ENCODE measurements at places on chromosomes 12 and 14.

- no peak for DNase-seq
Measured at GRCh38 chr12:52280796-52281560, 6.5 kb downstream of the KRT86 start.

DNA sequence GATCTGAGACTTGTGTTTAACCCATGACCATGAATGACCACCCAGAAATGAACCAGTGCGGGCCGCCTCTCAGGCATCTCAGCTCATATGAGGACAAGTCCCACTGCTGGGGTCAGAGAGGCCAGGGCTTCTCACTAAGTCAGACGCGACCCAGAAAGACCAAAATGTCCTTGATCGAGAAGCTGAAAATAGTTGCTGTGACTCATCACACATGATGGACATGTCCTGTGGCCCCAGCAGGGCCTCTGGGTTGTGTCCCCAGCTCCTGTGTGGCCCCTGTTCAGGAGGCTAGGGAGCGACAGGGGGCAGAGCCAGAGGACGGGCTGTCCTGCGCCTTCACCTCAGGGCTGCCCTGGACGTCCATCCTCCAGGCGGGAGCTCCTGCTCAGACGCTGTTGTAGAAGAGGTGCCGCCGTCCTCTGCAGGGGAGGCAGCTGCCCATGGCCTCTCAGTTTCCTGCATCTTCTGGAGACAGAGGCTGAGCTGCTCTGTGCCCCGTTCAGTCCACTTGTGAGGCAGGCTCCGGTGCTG, 29.0 kb upstream of the FAM181A start:
- no peak for DNase-seq

DNA sequence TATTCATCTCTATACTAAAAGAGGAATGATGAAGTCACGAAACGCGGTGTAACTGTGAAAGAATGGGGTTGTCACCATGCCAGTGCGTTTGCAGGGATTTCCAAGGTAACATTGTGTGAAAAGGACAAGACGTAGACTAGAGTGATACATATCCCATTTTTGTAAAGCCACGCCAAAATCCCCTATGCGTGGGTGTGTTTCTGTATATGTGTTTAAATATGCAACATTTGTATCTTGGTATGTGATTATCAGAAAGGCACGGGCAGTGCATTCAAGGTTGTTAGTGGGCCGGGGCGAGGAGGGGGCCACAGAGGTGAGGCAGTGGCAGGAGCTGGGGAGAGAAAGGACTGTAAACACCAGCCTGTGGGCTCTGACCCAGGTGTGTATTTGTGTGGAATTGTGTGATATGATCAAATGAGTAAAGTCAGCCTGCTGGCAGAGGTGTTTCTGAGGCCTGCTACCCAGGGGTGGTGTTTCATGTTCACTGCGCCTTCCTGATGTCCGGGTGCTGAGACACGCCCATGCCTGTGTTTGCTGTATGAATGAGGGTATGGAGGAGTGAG, 137.8 kb downstream of the ADGRD1 start:
- DNase-seq = no peak

DNA sequence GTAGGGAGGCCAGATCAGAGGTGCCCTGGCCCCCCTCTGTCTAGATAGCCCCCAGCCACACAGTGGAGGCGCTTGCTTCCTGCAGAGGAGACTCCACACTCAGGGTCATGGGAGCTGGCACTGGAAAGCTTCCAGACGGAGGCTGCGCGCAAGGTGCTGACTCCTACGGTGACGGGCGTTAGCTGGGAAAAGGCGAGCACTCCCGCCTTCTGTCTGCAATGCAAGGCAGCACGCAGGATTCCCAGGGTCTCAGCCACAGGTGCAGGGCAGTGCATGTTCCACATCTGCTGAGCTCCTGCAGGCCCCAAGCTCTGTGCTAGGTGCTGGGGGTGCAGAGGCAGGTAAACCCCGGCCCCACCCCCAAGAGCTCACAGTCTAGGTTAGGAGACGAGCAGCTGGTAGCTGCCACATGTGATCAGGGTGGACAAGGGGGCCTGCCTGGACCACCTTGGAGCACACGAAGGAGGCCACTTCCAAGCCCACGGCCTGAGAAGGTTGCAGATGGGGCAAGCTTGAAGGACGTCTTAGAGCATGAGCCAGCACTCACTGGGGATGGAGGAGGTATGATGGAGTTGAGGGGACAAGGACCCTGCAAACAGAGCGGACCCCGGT, 310.9 kb upstream of the DIO3 start:
- no peak for DNase-seq

DNA sequence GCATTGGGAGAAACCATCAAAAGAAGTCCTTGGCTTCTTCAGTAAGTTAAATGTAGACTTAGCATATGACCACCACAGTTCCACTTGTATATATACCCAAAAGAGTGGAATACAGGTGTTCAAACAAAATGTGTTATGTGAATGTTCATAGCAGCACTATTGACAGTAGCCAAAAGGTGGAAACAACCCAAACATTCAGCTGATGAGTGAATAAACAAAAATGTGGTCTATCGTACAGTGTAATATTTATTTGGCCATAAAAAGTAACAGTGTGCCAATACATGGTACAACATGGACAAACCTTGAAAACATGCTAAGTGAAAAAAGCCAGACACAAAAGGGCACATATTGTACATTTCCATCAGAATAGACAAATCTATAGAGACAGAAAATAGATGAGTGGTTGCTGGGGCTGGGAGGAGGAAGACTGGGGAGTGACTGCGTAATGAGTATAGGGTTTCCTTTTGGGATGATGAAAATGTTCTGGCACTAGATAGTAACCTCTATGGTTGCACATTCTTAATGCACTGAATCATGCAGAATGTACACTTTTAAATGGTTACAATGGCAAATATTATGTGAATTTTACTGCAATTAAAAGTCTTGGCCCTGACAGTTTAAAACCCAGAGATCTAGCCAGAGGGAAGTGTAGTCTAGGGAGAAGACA, 5.5 kb downstream of the ERP29 start:
- peak; percentile 13 for DNase-seq

GRCh38 chr12:131063960-131064359, 110.3 kb downstream of the ADGRD1 start:
- DNase-seq = no peak

- no peak for DNase-seq
Measured at GRCh38 chr12:81203671-81204204, 125.9 kb downstream of the ACSS3 start.

GRCh38 chr12:76587428-76588178, 28.0 kb upstream of the OSBPL8 start:
- DNase-seq = no peak

- no peak for DNase-seq
Measured at GRCh38 chr12:68667896-68668295, 18.9 kb upstream of the NUP107 start.

GRCh38 chr14:31124197-31124596, 83.4 kb downstream of the HECTD1 start:
- DNase-seq = no peak

GRCh38 chr14:71538288-71538687, 393.9 kb upstream of the RGS6 start:
- no peak for DNase-seq

DNA sequence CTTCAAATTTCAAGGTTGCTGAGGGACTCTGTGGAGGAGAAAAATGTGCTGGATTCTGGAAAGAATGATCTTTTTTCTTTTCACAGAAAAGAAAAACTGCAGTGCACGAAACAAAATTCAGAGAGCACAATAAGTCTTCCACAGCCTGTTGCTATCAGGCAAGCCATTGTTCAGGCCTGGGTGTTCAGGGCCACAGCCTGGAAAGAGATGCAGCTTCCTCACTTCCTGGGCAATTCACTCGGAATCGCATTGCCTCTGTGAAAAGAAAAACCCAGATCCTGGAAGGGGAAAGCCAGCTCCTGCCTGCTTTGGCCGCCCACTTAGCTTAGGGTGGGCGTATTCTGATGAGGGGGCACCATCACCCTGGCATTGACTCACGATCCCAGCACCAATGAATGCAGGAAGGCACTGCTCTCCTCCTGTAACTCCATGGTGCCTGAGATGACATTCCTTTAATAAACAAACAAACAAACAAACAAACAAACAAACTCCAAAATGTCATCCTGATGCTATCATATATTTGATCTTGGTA, 863.9 kb downstream of the BCL11B start:
- DNase-seq = no peak

Data from NCI-H1930 (cell line).